Mucosa of gallbladder (tissue), 1 donor: ENCODE measurements at places on chromosomes 11 and 22.

GRCh38 chr11:117579161-117579560 lies 217.9 kb downstream of the DSCAML1 start:
- no peak for DNase-seq

DNA sequence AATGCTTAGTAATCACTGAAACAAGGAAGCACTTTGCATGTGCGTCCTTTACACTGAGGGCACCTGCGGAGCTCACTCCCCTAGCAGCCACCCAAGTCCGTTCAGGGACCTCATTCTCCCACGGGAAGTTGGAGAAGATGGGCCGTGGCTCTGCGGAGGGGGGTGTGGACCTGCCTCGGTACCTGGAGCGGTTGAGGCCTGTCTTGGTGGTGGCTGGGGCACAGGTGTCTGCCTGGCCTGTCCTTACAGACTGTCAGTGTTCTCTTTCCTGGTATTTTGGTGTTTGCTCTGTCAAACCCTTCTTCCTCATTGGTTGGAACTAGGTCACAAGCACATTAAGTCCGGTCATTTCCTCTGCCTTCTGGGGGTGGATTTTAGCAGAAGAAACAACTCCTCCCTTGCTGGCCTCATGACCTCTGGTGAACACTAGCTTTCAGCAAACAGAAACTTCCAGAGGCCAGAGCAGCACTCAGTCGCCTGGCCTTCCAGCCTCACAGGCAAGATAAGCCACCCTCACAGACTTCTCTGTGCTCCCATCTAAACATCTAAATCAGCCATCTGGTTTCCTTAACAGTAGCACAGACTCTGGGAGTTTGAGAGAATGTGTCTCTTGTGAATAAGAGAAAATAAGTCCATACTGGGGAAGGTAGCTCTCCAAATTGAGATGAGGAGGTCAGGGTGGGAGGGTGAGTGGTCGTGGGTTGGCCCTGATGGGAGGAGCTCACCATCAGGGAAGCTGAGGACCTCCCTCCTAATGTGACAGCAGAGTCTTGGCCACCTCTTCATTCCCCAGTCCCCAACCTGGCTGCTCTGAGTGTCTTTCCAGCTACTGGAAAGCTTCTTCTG lies 8.6 kb downstream of the SNAP29 start:
- DNase-seq = peak; percentile 84

DNA sequence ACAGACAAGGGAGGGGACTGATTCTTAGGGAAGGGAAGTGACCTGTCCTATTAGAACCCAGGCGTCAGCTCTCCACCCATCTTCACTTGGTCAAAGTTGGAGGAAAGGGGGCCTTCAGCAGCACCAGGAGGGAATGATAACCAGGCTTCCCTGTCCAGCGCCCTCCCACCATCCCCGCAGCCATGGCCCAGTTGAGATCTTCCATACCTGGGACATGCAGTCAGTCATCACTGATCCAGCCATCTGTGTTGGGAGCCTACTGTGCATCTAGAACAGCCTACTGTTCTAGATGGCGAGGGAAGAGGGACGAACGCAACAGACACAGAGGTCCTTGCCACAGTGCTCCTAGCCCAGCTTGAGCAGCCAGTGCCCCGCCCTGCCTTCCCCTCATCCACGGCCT lies 40.6 kb downstream of the PDGFB start:
- DNase-seq = no peak

DNA sequence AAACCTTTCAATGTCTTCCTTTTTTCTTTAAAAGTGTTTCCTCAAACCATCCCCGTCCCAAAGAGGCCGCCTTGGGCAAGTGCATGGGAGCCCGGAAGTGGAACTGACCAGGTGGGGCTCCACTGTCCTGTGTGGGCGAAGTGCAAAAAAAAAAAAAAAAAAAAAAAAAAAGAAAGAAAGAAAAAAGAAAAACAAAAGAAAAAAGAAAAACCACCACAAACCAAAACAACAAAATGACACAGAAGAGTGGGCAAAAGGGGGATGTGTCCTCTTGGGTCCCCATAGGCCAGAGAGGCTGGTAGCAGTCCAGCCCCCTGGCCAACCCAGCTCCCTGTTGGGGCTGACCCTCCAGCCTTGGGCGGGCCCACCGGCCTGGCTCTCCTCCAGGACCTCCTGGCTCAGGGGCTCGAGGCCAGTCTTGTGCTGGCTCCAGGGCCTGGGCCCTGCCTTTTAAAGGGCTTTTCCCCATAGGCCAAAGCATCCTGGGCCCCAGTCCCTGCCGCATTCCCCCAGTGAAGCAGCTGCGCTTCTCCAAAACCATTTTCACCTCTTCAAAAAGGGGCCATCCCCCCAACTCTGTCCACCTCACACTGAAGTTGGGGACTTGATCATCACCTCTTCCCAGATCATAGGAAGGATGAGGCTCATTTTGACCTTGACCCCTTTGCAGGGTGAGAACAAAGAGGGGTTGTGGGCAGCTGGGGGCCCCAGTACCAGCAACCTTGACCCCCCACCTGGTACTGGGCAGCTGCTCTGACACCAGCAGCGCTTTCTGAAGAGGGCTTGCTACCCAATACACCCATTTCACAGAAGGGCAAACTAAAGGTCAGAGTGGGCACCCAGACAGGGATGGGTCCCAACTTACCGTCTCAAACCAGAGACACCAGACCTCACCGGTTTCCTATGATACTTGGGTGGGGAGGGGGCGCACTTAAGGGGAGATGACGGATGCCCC lies 9.4 kb downstream of the CBX6 start:
- DNase-seq = no peak

- DNase-seq = no peak
Observed at GRCh38 chr11:65777241-65777640, 3.5 kb downstream of the AP5B1 start.

DNA sequence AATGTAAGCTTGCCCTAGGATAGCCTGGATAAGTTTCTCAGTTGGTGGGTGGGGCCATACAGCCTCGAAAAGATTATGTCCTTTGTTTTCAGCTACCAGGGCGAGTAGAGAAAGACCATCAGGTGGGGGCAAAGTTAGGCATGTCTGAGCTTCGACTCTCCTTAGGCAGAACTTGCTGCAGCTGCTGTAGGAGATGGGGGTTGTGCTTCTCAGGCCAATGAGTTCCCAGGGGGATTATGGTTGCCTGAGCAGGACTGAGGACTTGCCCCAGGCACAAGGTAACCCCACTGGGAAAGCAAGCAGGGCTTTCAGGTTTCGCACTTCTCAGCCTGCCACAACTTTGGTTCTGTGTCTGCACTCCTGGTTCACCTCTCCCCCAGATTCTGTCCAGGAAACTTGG lies 173.4 kb upstream of the SESN3 start:
- no peak for DNase-seq

DNA sequence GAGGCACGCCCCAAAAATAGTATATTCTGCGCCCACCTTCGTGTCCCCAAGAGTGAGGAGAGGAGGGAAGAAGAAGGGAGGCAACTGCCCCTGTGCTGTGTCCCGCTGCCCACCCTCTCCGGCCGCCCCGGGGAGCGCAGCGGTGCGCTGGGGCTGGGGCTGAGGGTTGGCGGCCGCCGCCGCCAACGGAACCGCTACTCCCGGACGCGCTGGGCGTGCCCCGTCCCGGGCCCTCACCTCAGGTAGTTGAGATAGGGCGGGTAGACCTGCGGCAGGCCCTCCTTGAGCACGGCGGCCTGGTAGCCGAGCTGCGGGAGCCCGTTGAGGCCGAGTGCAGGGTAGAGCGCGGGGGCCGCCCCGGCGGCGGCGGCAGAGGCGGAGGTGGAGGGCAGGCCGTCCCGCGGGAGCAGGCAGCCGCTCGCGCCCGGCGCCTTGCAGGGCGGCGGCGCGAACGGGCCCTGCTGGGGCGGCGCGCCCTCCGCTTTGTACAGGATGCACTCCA lies 2.4 kb downstream of the PGR start:
- DNase-seq = no peak

- no peak for DNase-seq
Observed at GRCh38 chr11:34788642-34789041, 127.5 kb downstream of the APIP start.

DNA sequence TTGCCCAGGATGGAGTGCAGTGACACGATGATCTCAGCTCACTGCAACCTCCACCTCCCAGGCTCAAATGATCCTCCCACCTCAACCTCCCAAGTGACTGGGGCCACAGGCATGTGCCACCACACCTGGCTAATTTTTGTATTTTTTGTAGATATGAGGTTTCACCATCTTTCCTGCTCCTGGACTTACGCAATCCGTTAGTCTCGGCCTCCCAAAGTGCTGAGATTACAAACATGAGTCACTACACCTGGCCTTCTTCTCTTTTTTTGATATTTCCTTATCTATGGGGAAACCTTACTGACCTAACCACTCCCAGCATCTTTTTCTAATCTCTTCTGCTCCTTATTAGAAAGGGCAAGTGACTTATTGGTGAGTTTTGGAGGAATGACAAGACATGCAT lies 121.7 kb upstream of the CHORDC1 start:
- DNase-seq = no peak

DNA sequence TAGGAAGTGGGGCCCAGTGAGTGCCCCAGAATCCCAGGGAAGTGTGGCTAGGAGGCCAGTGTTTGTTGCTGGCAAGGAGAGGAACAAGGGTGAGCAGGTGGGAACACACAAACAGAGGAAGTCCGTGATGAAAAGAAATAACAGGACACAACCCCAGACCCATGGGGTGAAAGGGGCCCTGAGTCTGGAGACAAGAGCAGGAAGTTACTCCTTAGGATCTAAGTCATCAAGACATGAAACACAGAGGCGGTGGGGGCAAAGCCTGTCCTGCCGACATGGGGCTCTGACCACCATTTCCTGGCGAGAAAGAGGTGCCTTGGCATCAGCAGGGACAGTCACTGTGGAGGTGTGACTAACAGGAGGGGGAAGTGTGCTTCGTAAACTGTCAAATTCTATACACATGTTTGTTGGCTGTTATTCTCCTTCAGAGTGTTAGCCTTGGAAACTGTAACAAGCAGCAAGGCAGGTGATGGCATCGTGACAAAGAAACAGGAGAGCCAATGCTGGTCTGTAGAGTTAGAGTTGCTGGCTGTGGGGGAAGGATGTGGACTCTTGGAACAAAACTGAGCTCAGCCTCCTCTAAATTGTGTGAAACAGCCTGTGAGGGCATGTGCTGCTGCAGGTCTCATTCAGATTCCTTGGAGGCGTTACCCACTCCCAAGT lies 21.7 kb downstream of the CHST1 start:
- no peak for DNase-seq

DNA sequence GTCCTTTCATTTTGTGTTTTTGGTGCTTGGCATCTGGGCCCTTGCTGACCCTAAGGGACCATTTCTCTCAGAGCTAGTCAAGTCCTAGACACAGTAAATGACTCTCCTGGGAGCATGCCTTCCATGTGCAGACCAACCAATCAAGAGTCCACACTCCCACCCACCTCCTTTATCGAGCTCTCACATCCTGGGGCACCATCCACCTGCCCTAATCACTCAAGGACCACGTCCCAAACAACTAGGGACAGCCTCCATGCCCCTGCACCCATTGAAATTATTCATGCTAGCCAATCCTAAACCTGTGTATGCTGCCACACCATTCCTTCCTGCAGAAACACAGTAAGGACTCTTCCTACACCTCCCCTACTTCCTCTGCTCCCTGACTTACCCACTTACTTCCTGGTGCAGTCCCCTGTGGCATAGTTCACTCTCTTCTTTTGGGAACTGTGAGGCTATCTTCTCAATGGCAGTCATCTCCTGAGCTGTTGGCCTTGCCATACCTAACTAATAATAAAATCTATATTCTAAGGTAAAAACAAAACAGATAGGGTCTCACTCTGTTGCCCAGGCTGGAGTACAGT lies 6.4 kb upstream of the SAA2 start:
- DNase-seq = no peak

- DNase-seq = no peak
Observed at GRCh38 chr11:128053981-128054931, 533.1 kb downstream of the ETS1 start.

DNA sequence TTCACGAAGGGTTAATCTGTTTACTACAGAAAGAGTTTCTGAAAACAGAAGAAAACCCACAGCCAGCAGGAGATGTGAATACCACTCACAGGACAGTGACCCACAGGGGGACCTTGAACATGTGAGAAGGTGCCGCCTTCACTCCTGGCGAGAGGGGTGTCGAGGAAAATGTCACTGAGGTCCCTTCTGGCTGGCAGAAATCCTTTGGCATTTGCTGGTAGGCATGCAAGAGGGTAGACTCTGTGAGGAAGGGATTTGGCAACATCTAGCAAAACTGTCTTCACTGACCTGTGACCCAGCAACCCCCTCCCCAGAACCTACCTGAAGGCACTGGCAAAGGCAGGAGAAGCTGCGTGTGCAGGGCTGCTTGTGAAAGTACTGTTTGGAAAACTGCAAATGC lies 8.6 kb downstream of the KCNQ1 start:
- DNase-seq = no peak

GRCh38 chr11:119637481-119637880 lies 91.5 kb downstream of the NECTIN1 start:
- no peak for DNase-seq

DNA sequence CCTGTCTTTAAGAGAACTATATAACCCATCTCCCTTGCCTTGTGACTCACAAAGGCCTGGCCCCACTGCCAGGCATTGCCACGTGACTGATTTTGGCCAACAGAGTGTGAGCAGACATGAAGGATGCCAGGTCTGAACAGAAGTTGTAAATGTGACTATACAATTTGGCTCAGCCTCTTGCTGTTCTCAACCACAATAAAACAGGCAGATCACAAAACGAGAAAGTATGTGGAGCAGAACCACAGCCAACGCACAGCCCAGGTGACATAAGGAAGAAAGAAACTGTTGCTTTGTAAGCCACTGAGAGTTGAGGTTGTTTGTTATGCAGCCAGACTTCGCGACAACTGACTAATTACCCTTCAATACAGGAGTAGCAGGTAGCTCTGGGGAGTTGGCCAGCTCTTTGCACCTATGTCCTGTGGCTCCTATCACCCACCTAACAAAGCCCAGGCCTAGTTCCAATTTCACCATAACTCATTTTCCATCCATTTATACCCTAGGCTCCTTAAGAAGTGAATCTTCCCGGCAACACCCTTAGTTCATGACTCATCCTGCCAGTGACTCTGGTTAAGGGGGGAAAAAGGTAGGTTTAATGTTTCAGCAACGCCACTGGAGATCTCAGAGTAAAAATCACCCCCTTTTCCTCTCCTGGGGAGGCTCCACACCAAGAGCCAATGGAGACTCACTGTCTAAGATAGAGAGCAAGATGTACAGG lies 53.7 kb downstream of the GALNT18 start:
- DNase-seq = no peak

DNA sequence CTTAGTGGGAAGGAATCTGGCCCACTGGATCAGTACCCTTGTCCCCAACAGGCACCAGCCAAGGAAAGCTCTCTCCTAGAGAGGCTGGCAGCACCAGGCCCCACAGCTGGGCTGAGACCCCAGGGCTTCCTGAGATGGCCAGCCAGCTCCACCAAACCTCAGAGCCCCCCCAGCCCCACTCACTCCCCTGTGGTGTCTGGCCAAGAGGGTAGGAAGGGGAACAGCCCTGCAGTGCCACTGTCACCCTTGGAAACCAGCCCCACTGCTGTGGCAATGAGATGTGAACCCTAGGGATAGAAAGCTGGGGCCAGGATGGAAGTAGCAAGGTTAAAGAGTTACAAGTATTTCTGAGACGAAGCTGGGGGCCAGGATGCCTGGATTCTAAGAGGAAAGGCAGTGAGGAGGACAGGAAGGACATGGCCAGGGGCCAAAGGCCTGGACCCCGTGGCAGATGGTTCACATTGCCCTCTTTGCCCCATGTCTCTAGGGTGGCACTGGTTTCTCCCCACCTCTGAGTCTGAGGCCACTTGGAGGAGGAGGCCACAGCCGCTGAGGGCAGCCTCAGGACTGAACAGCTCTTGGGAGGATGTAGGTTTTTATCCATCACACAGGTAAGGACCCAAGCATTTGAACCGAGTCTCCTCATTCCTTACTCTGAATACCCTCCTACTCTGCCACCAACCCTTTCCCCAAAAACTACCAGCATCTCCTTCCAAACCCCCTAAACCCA lies 28.8 kb downstream of the NRXN2 start:
- no peak for DNase-seq
